ENCODE measurements at places on chromosomes 4 and X. TPM values are rescaled to one million over a fixed set of nuclear protein-coding genes. Genes with fewer than 3 reads are reported as not detected.

Gene TEX28
- not detected for total RNA-seq

Gene XPNPEP2
- 5.5 TPM for total RNA-seq

Gene GAGE12C
- total RNA-seq: not detected

Gene HERC6
- 1.8 TPM for total RNA-seq

Gene SHISA3
- 28.0 TPM for total RNA-seq

Gene DCTD
- total RNA-seq: 85.7 TPM

Gene SCML2
- total RNA-seq: 0.97 TPM

Gene LGI2
- 0.81 TPM for total RNA-seq

Gene MTMR1
- total RNA-seq: 5.0 TPM

Gene TMEM47
- total RNA-seq: 42.6 TPM

Gene NALF2
- total RNA-seq: not detected

Gene ERVMER34-1
- total RNA-seq: 0.16 TPM

Gene PABPC5
- 1.6 TPM for total RNA-seq

Gene TRO
- total RNA-seq: 9.9 TPM

Gene JAKMIP1
- 0.18 TPM for total RNA-seq

Gene MXRA5
- not detected for total RNA-seq

Gene MORC4
- total RNA-seq: 13.0 TPM

Gene RHOXF1
- not detected for total RNA-seq

Gene PRR32
- not detected for total RNA-seq

Gene ANOS1
- 9.7 TPM for total RNA-seq

Gene ATOH1
- total RNA-seq: not detected

Gene RNF212
- 4.2 TPM for total RNA-seq

Gene POU4F2
- total RNA-seq: not detected

Gene SASH3
- total RNA-seq: not detected

Gene TNIP3
- 0.81 TPM for total RNA-seq

Gene PABPC1L2B
- total RNA-seq: not detected

Gene L1CAM
- total RNA-seq: 8.6 TPM

Gene CYLC1
- not detected for total RNA-seq

Gene BBS7
- 12.1 TPM for total RNA-seq

Gene SLC25A6
- 276 TPM for total RNA-seq

Gene SLC6A8
- 48.6 TPM for total RNA-seq

Gene SYN1
- total RNA-seq: 13.9 TPM

Gene MAGEB10
- total RNA-seq: not detected

Gene MAGEB18
- not detected for total RNA-seq

Gene ENPEP
- total RNA-seq: 0.97 TPM

Gene HSFX2
- total RNA-seq: 0.16 TPM

Gene TEX11
- not detected for total RNA-seq

Gene CD38
- total RNA-seq: not detected

Gene AMMECR1
- total RNA-seq: 42.3 TPM

Gene TMEM154
- total RNA-seq: 7.4 TPM

Gene FRMD7
- not detected for total RNA-seq

Gene SLC25A43
- 14.9 TPM for total RNA-seq

Gene SMIM10
- total RNA-seq: 4.5 TPM

Gene DCAF12L2
- 0.18 TPM for total RNA-seq

Data from cardiac atrium fibroblast (primary cell).